ENCODE measurements at places on chromosomes 2 and 18.

DNA sequence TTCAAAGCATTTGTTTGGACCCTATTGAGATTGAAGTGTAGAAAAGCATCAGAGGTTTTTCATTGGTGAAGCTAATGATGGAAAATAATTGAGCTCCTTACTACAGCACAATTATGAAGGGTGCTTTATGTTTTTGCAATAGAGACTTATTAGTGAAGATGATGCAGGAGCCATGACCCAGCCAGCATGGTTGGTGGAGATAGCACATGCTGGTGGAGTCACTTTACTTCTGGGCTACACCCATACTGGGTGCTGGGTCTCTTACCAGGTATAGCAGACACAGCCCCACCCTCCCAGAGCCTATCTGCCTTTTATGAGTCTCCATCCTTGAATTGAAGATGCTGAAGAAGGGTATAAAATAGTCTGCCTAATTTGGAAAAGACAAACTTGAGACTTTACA lies 3.6 kb downstream of the ACP1 start:
- no peak for DNase-seq

DNA sequence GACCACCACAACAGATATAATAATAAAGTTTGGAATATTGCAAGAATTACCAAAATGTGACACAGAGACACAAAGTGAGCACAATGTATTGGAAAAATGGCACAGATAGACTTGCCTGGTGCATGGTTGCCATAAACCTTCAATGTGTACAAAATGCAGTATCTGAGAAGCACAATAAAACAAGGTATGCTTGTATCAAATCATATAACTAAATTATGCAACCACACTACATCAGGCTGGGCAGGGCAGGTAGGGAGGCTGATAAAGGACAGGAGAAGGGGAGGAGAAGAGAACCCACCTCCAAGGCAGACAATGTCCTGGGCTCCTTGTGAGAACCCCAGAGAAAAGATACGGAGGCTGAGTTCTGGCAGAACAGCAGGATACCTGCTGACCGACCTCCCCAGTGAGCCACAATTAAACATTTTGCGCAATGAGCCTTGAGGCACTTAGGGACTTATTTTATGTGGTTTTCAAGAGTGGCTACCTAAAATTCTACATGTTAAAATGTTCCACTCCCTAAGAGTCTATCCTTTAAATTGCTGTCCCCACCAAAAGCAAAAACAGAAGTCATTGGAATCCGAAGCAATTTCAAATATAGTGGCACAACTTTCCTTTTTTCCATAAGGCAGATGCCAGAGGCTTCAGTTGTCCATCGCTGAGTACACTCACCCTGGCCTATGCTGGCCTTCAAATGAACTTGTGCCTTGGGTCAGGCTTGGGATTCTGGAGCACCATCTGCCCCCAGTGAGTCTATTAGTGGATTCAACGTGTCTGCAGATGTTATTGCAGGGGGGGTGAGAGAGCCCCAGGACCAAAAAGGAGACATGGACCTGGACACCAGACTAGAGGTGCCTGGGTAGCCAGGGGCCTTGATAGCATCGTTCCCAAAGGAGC lies 16.8 kb downstream of the WDFY1 start:
- DNase-seq, result no peak

GRCh38 chr2:44705876-44706480 lies 235.5 kb upstream of the SIX3 start:
- no peak for DNase-seq

GRCh38 chr2:157684940-157685466 lies 56.3 kb upstream of the ACVR1C start:
- no peak for DNase-seq
